H1 (cell line): ENCODE measurements at places on chromosomes 1 and 21. TPM values are rescaled to one million over a fixed set of nuclear protein-coding genes. Genes with fewer than 3 reads are reported as not detected.

DNA sequence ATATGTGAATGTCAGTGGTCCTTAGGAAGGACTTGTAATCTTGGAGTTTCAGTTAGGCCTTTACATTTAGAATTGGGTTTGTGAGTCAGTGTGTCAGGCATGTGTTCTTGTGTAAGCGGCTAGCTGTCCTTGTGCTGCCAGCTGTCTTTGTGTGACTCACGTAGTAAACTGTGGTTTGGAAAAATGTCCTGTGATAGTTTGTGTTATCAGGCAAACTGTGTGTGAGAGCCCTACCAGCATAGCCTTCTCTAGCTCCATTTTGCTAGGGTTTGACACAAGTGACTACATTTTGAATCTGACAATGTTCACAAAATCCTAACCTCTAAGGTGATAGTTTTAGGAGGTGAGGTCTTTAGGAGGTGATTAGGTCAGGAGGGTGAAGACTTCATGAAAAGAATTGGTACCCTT lies 6.9 kb upstream of the SLC35D1 start:
- H3K4me1 ChIP-seq: no peaks in the 10 kb centered on the region
- no peak overlapping the region for H3K27ac ChIP-seq
- H3K4me3 ChIP-seq: no peak overlapping the region
- no peaks in the 10 kb centered on the region for H3K27me3 ChIP-seq

ATP1A4 gene
- 0.57 and 0.61 TPM in 2 replicates for total RNA-seq

- H3K27ac ChIP-seq: no peak overlapping the region
- H3K27me3 ChIP-seq: no peaks in the 10 kb centered on the region
- DNase-seq: no peak
- H3K36me3 ChIP-seq: no peaks in the 10 kb centered on the region
Observed at GRCh38 chr1:24970926-24971875, 41.1 kb upstream of the RUNX3 start.

- peak overlapping the region; percentile 80 for H3K4me3 ChIP-seq
- no peak for DNase-seq
- H3K4me1 ChIP-seq: no peaks in the 10 kb centered on the region
- H3K27ac ChIP-seq: peak overlapping the region; percentile 83; the same call in 1 of the 2 replicates
- no peaks in the 10 kb centered on the region for H3K36me3 ChIP-seq
- no peaks in the 10 kb centered on the region for H3K27me3 ChIP-seq
Observed at GRCh38 chr1:32539584-32540571, 651 bp downstream of the ZBTB8A start.

- peak within 1 kb of the TSS; percentile 69 for H3K4me3 ChIP-seq
- no peaks in the 10 kb centered on the region for H3K27me3 ChIP-seq
- H3K27ac ChIP-seq: no peak within 1 kb of the TSS
- no peak for DNase-seq
Observed at GRCh38 chr1:226223157-226223785, at the start of gene MIXL1. TSS of gene MIXL1 (plus strand) at chr1:226223664. CDS start at chr1:226223682, 18 bp downstream.

MATN1 gene
- 0.11 and 0.28 TPM in 2 replicates for total RNA-seq

HRNR gene
- not detected in 2 replicates for total RNA-seq

- no peak for DNase-seq
- H3K27ac ChIP-seq: no peak overlapping the region
- no peaks in the 10 kb centered on the region for H3K27me3 ChIP-seq
- peaks cover 1% of the 10 kb centered on the region; the same call in 1 of the 2 replicates for H3K36me3 ChIP-seq
Observed at GRCh38 chr1:109089242-109090015, 1.1 kb upstream of the TMEM167B start.

C1orf53 gene
- 0.56 and 0.80 TPM in 2 replicates for total RNA-seq

SPATA17 gene
- total RNA-seq: 0.48 and 0.69 TPM in 2 replicates

KCNJ9 gene
- total RNA-seq: 0.08 and 0.13 TPM in 2 replicates

- H3K36me3 ChIP-seq: no peaks in the 10 kb centered on the region
- DNase-seq: no peak
- no peaks in the 10 kb centered on the region for H3K27me3 ChIP-seq
- no peaks in the 10 kb centered on the region for H3K4me1 ChIP-seq
- no peak overlapping the region for H3K27ac ChIP-seq
Observed at GRCh38 chr1:111938536-111938935, 50.9 kb downstream of the KCND3 start.

GRCh38 chr1:219119839-219120238 lies 53.8 kb upstream of the LYPLAL1 start:
- H3K27ac ChIP-seq: no peak overlapping the region
- no peaks in the 10 kb centered on the region for H3K36me3 ChIP-seq
- no peak overlapping the region for H3K4me3 ChIP-seq
- H3K4me1 ChIP-seq: no peaks in the 10 kb centered on the region
- DNase-seq: no peak

DNA sequence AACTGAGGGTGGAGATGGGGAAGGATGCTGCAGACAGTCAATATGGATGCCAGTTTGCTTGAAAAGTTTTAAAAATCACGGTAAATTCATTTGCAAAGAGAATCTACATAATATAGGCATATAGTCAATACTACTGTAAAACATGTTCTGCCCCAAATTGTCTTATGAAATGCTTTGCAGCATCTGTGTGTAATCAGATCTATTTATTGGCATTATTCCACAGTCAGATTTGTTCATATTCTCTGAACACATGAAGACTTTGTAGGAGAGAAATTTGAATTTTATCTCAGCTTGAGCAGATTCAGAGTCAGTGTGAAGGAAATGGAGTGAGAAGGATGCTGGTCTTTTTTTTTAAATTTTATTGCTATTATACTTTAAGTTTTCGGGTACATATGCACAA lies 88.5 kb downstream of the PLPPR4 start:
- H3K36me3 ChIP-seq: no peaks in the 10 kb centered on the region
- H3K27ac ChIP-seq: no peak overlapping the region
- H3K4me1 ChIP-seq: no peaks in the 10 kb centered on the region
- H3K4me3 ChIP-seq: no peak overlapping the region
- no peaks in the 10 kb centered on the region for H3K27me3 ChIP-seq

DNA sequence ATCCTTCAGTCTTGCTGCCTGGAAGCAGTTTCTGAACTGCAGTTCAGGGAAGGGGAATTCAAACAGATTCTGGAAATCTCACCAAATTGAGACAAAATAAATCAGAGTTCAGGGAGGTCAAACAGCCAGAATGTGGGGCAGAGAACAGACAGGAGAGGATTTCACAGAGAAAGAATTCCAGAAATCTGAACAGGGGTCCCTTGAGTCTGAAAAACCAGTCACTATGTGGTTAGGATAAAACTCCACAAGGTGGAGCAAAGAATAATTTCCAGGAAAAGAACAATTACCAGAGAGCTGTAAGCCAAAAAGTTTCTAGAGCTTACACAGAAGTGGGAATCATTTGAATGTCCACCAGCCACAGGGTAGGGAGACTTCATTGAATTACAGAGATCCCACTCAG lies 84.7 kb downstream of the URB2 start:
- H3K4me1 ChIP-seq: peaks cover 3% of the 10 kb centered on the region
- H3K36me3 ChIP-seq: no peaks in the 10 kb centered on the region
- H3K4me3 ChIP-seq: no peak overlapping the region
- no peak overlapping the region for H3K27ac ChIP-seq
- no peak for DNase-seq

GRCh38 chr1:63659448-63659847 lies 66.2 kb downstream of the PGM1 start:
- no peaks in the 10 kb centered on the region for H3K4me1 ChIP-seq
- no peak overlapping the region for H3K27ac ChIP-seq
- H3K36me3 ChIP-seq: no peaks in the 10 kb centered on the region
- DNase-seq: no peak

GRCh38 chr1:153539395-153540093 lies 1.2 kb downstream of the S100A5 start:
- peaks cover 16% of the 10 kb centered on the region for H3K27me3 ChIP-seq
- no peaks in the 10 kb centered on the region for H3K36me3 ChIP-seq
- H3K4me3 ChIP-seq: no peak overlapping the region
- DNase-seq: no peak

LCE3E gene
- not detected in 2 replicates for total RNA-seq

DNA sequence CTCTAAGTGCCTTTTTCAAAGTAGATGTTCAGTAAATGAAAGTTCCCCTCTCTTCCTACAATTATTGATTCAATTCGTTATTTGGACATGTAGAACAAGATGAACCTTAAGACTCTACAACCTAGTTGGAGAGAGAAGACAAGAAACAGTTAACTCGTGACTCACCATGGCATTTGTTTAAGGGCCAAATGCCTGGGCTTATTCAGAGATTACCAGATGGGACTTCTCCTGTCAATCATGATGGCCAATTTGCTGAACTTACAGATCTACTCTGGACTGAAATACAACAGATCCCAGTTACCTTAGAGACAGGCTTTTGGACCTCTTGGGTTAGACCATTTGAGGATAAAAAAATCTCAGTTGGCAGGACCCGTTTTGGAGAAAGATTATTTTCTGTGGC lies 93.5 kb downstream of the C1orf94 start:
- no peak overlapping the region for H3K27ac ChIP-seq
- no peaks in the 10 kb centered on the region for H3K4me1 ChIP-seq
- H3K27me3 ChIP-seq: peaks cover 2% of the 10 kb centered on the region; the same call in 1 of the 2 replicates
- no peak overlapping the region for H3K4me3 ChIP-seq

KANK4 gene
- 0.22 and 0.23 TPM in 2 replicates for total RNA-seq

NHLH1 gene
- total RNA-seq: 0.39 and 0.48 TPM in 2 replicates
